Stimulated activated CD4-positive, alpha-beta T cell treated with anti-CD3 and anti-CD28 coated beads, Interleukin-2, amount 100 ng/mL, for 4 hours (primary cell): ENCODE measurements at places on chromosomes 7 and 10.

GRCh38 chr7:28684650-28685241 is 272.4 kb downstream of the CREB5 start:
- DNase-seq, result no peak

DNA sequence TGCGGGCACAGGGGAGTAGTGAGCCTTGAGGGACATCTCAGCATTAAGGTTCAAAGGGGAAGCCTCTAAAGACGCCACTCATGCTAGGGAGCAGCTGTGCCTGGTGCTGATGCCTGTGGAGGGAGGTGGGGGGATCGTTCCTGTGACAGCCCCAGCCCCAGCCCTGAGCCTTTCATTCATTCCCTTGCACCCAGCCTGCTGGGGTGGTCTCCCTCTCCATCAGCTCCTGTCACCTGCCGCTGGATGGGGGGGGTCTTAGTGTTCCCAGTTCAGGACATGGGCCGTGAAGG is 11.6 kb downstream of the ZNF316 start:
- no peak for DNase-seq

GRCh38 chr10:102435529-102436233 is 3.3 kb upstream of the CUEDC2 start:
- peak; percentile 53 for DNase-seq

DNA sequence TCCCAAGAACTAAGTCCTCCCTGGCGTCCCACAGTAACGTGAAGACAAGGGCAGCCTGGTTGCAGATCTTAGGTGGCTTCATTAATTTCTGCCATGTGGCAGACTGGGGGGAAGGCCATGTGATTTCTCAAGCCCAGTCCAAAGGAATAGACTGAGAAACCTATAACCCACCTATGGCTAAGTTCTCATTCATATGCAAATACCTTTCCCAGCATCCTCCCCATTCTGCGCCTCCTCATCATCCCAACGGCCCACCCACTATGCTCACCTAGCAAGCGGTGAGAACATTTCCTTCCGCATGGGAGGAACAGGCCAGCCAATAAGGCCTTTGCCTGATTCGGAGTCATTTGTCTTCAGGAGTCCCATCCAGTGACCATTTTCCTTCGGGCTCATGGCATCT is 8.2 kb upstream of the CLEC2L start:
- DNase-seq, result no peak

DNA sequence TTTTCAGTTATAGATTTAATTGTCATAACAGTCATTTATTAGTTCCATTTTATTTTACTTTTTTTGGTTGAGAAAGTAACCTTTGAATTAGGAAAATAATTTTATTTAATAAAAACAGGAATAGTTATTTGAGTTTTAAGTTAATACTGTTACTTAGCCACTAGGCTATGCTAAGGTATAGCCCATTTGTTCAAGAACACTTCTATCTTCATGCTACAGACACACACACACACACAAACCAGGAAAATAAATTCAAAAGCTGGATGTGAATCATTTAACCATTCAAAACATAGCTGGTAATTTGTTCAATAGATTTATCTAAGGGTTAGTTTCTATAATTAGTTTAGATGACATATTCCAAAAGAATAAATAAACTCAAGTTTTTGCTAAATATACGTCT is 148.4 kb downstream of the RNF133 start:
- no peak for DNase-seq

DNA sequence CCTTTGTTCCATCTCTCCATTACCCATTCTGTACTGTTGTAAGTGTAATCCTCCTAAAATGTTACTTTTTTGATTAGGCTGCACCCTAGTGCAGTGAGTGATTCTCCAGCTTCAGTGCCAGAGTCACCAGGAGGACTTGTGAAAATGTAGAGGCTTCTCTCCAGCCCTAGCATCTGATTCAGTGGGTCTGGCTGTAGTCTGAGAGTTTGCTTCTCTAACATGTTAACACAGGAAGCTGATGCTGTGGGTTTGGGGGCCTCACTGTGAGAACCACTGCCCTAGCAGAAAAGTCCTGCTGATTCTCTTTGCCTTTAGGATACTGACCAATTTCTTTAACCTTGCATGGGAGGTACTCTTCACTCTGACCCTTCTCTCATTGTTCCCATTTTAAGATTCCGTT is 24.4 kb downstream of the CSGALNACT2 start:
- no peak for DNase-seq

- DNase-seq, result no peak
Observed at GRCh38 chr10:84225427-84226173, at the start of gene LRIT2. Gene LRIT2, minus strand, starts transcription at chr10:84225544. Its CDS starts 24 bp downstream, at chr10:84225520.

- DNase-seq, result no peak
Observed at GRCh38 chr7:4964506-4964905, 5.5 kb upstream of the MMD2 start.

DNA sequence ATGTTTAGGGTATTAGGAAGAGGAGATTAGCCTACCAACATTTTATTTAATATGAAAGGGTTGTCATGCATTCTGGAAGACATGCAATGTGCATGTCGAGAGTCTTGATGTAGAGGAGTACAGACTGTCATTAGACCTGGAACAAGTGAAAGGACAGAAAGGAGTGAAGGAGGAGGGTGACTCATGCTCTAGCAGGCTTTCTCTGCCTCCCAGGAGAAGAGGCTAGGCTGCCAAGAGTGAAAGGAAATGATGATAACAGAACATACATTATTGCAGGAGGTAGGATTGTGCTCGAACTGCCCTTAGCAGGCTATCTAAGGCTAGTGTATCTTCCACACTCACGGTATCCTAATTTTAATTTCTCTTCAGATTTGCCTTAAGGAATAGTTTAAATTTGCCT is 228.8 kb downstream of the EXOC4 start:
- no peak for DNase-seq
